ENCODE measurements at places on chromosomes 13 and 19.

- no peak for DNase-seq
Observed at GRCh38 chr13:99577934-99578917, 77.0 kb downstream of the TM9SF2 start.

- DNase-seq = no peak
Observed at GRCh38 chr13:98959786-98960605, 17.9 kb downstream of the DOCK9 start.

DNA sequence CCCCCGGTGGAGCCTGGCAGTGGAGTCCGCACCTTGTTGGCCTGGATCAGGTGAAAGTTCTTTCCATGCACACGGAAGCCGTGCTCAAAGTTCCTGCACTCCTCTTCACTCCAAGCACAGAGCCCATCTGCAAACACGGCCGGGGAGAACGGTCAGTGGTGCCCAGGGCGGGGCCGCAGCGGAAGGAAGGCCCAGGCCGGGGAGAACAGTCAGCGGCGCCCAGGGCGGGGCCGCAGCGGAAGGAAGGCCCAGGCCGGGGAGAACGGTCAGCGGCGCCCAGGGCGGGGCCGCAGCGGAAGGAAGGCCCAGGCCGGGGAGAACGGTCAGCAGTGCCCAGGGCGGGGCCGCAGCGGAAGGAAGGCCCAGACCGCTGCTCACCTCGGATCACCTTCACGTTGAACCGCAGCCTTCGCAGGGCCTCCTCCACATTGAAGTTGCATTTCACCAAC lies 20.6 kb upstream of the PLPP2 start:
- no peak for DNase-seq

GRCh38 chr13:84677836-84678235 lies 795.6 kb upstream of the SLITRK1 start:
- DNase-seq = no peak

- DNase-seq = no peak
Observed at GRCh38 chr13:50456111-50456510, 387.4 kb downstream of the DLEU7 start.

GRCh38 chr13:80251403-80251802 lies 89.5 kb downstream of the SPRY2 start:
- no peak for DNase-seq
